ENCODE measurements at places on chromosomes 2 and 18.

GRCh38 chr2:132009874-132010521 is 151.8 kb downstream of the ANKRD30BL start:
- no peak for DNase-seq

DNA sequence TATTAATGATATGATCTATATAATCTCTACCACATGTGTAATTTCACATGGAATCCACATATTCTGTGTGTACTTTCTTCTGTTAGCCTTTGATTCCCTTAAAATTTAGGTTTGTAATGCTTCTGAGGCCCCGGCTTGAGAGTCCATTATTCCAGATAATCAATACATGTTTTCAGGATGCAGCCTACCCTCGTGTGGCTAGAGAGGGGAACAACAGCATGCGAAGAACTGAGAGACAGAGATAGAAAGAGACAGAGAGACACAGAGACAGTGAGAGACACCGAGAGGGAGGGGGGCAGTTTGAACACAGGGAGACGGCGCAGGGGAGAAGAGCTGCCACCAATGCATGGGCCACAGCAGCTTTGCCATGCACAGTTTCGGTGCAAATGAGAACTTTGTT is 185.4 kb downstream of the SNTG2 start:
- DNase-seq = no peak

DNA sequence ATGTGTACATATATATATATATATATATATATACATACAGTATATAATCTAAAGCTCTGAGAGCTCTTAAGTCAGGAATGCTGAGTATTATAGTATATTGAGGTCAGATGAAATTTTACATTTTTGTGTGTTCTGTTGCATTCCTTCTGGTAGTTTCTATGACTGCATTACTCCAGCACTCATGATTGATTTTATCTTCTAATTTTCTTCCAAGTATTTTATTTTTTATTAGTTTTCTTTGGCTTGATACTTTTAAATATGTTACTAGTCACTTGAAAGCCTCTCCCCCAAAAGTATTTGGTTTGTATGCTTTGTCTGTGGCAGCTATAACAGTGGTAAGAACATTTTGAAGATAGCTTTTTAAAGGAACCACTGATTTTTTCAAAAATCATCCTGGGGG is 25.0 kb downstream of the METTL21A start:
- DNase-seq = no peak

DNA sequence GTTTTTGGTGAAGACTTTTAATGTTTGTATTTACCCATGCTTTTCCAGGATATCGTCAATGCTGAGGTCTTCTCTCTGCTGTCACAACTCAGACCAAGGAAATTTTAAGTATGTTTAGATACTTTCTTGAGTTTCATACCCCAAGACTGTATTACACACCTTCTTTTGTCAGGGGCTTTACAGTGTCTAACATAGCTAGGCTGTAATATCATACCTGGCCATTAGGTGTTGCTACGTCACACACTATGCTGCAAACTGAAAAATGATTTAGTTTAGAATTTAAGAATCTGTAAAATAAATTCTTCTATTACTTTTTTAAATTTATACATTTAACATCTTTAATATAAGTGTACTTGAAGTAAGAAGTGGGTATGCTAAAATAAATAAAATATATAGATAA is 358.4 kb upstream of the NRP2 start:
- DNase-seq = no peak

GRCh38 chr18:21264651-21265050 is 22.6 kb downstream of the GREB1L start:
- DNase-seq = no peak

DNA sequence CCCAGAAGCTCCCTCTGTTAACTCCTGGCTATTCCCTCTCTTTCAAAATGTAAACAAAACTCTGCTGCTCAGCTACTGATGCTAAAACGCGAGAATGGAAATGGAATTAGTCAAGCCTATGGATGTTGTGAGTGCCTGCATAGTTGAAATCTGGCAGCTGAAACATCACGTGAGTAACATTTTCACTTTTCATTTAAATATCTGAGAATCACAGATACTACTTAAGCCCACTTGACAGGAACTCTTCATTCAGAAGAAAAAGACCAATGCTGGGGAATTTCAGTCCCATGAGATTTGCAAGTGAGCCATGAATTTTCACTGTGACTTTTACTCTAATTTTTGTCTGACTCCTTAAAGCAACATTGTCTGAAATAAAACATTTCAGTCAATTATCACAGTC is 215.3 kb upstream of the SESTD1 start:
- DNase-seq = no peak

GRCh38 chr2:213119061-213119809 is 32.2 kb downstream of the IKZF2 start:
- no peak for DNase-seq

GRCh38 chr2:190121305-190121704 is 58.8 kb upstream of the MSTN start:
- DNase-seq = no peak
